ENCODE measurements at places on chromosomes 7 and 10.
A peak's percentile ranks its signal among the peaks of the same experiment; 100 is the strongest.

DNA sequence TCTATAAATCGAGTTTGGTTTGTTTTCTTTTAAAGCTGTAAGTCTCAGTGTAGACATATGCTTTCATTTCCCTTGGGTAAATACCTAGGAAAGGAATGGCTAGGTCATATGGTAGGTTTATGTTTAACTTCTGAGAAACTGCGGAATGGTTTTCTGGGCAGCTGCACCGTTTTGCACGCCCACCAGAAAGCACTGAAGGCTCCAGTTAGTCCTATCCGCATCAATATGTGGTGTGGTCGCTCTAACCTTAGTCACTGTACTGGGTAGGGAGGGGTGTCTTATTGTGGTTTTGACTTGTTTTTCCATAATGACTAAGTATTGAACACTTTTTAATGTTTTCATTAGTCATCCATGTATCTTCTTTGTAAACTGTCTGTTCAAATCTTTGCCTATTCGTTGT lies 279.5 kb upstream of the AKR1E2 start:
- peak; percentile 12 for DNase-seq

GRCh38 chr10:132981173-132981555 lies 38.8 kb upstream of the CFAP46 start:
- no peak for DNase-seq

DNA sequence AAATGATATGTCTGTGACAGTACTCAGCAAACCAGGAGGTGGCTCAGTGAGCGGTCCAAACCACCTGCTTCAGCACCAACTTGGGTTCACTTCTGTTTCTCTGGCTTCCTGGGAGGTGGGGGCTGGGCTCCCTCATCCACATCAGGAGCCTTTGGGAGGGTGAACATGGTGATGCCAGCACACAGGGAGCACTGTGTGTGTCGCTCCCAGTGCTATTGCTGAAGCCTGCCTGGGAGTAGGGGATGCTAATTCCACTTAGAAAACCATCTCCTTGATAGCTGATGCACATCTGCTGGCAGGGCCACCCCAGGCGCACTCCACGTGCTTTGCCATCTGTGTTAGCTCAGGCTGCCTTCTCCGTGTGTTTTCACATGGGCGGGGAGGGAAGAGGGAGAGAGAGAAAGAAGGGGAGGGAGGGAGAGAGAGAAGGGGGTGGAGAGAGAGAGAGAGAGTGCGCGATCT lies 58.0 kb downstream of the RAMP3 start:
- DNase-seq = no peak

- DNase-seq = no peak
Measured at GRCh38 chr7:79723833-79724618, 270.6 kb upstream of the MAGI2 start.

DNA sequence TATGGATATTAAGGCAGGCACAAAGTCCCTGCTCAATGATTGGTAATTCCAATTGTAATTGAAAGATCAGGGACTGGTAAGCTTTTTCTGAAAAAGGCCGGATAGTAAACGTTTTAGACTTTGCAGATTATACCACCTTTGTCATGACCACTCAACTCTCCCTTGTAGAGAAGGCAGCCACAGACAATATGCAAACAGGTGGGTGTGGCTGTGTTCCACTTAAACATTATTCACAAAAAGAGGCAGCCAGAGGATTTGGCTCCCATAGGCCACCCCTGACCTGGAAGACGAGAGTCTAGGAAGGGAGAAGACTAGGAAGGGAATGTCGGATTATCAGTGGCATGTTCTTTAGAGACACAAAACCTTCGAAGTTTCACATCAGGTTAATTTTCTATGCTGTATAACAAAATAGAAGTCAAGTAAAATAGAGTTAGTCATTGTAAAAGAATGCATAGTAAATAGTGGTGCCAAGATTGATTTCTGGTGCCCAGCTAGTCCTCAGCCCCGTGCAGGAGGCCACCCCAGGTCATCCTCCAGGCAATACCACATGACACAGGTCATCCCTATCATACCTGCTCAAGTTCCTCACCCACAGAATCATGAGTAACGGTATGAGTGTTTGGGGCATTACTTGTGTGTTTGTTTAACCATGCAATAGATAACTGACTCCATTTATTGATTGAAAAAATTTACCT lies 193.8 kb downstream of the PLPP4 start:
- no peak for DNase-seq

- no peak for DNase-seq
Measured at GRCh38 chr7:13945670-13946069, 43.8 kb downstream of the ETV1 start.

DNA sequence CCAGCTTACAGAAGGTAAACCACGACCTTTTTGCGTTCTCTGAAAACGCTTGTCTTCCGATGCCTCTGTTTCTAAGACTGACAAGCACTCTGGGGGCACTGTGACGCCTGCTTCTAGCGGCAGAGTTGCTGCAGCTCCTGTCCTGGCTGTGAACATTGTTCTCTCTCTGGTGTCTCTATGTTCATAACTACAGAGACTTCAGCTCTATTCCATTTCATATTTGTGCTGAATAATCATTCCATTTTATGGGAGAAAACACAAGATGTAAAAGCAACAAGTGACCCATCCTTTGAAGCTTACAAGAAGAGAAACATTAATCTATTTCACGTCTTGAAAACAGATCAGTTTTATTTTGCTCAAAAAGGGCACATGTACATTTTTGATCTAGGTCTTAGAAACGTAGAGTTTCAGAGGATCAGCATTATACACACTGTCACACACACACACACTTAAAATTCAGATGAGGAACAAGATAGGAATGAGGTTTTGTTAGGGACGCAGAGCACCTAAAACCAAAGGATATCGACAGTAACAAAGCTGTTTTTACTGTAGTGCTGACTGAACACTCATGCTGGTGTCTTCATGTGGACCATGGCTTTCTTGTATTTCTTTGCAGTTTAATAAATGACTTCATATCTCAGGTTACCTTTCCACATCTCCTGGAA lies 3.0 kb downstream of the IKZF1 start:
- DNase-seq = peak; percentile 62

GRCh38 chr10:129962872-129963640 lies 1.0 kb downstream of the EBF3 start:
- DNase-seq = peak; percentile 84

DNA sequence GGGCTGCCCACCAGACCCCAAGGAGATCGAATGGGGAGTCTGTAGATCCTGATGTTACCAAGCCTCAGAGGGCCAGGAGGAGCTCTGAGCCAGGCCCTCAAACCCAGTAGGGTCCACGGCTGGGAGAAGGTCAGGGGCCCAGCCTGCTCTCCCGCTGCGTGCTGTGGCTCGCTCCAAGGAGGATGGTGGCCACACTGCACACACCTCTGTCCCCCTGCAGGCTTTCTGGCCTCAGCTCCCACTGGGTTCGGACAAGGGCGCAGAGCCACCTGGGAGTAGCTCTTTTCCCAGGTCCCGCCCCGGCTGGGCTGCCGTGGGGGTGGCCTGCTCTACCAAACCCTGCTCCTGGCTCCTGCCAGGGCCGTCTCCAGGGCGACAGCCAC lies 175.8 kb downstream of the ZNF248 start:
- no peak for DNase-seq

DNA sequence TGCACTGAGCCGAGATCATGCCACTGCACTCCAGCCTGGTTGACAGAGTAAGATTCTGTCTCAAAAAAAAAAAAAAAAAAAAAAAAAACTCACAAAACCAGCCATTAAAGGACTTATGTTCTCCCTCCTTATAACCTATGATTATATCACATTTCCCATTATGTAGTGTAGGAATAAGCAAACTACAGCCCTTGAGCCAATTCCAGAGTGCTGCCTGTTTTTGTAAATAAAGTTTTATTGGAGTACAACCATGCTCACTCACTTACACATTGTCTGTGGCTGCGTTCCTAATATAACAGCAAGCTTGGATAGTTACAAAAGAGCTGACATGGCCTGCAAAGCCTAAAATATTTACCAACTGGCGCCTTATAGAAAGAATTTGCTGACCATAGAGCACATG lies 72.7 kb upstream of the ARID5B start:
- no peak for DNase-seq

- no peak for DNase-seq
Measured at GRCh38 chr7:2761131-2761624, 73.2 kb downstream of the AMZ1 start.

DNA sequence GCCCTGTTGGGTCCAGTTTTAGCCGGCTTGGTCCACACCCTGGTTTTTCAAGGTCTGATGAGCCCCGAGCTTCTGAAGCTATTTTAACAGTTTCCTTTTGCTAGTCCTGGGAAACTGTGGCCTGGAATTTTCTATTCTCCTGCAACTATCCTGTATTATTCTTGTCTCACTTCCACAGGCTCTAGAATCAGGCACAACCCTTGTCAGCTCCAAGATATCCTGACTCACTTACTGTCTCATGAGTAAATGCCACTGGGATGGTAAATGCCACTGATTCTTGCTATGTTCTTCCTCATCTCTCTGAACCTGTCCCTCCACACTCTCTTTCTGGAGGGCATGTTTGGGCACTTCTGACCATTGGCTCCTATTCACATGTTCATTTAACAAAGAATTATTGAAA lies 611.5 kb upstream of the IGFBP3 start:
- no peak for DNase-seq

DNA sequence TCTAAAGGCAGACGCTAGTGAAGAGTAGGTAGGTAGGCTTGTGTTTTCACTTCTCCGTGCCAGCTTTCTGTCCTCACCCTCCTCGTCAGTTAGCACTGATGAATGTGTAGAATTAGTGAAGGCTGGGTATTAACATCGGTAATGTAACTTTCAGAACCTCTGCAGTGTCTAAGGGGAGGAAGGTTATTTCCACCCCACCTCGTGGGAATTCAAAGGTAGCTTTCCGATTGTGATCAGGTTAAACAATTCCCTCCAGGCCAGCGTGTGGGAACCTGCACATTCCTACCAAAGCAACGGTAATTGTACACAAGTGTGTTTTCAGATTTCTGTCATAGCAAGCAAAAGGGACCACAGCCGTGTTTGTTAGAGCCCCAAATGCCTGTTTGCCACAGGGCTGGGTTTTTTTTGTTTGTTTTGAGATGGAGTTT lies 405.0 kb upstream of the GALNT17 start:
- DNase-seq = no peak

DNA sequence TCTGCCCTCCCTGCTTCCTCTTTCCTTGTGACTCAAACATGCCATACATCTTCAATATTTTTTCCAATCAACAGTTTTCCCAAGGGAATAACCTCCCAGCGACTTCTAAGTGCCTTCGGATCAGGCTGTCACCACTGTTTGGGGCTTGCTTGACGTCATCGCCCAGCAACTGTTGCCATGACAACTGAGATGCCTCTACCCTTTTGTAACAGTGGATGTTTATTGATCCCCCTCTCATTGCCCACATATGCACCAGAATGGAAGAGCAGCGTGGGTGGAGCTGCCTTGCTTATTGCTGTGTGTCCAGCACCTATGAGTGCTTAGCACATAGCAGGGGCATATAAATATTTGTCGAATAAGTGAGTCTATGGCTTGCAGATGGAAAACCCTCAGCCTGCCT lies 14.4 kb downstream of the FFAR4 start:
- DNase-seq = no peak

GRCh38 chr10:118624747-118625146 lies 29.3 kb upstream of the PRLHR start:
- DNase-seq = no peak

GRCh38 chr10:31070691-31071090 lies 39.0 kb upstream of the ZNF438 start:
- peak; percentile 21 for DNase-seq

DNA sequence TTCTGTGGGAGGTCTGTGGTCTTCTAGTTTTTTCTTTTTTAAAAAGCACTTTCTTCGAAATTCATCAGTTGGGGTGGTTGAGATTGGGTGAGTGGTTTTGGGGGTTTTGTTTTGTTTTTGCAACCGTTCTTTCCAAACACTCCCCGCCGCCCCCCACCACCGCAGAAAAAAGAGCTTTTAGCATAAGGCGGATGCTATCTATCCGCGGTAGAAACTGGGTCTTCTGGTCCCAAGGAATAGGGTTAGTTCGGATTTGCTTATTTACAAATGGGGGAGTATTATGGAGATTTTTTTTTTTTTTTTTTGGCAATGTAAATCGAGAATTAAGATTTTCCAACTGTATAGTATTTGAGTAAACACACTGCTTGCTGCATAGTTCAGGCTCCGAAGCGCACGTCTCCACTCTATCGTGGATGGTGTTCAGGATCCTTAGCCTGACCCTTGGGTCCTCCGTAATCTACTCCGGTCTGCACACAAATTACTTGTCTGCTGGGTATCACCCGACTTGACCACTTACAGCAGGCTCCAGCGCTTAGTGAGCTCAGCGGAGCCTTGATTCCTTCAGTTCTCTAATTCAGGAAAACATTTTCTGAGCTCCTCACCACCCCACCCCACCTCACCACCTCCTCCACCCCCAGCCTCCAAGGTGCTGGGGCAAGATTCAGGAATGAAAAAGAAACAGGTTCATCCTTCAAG lies 757 bp upstream of the NRCAM start:
- DNase-seq = no peak

GRCh38 chr7:66713687-66714086 lies 26.8 kb upstream of the RABGEF1 start:
- DNase-seq = no peak

- no peak for DNase-seq
Measured at GRCh38 chr10:118573512-118573911, 21.9 kb downstream of the PRLHR start.

- no peak for DNase-seq
Measured at GRCh38 chr10:47182934-47183703, 116.9 kb upstream of the GDF10 start.

GRCh38 chr10:73859428-73859783 lies 14.9 kb downstream of the CAMK2G start:
- DNase-seq = no peak

- DNase-seq = no peak
Measured at GRCh38 chr10:103609231-103610082, 116.0 kb downstream of the NEURL1 start.

- no peak for DNase-seq
Measured at GRCh38 chr10:132413226-132414205, 16.5 kb downstream of the PWWP2B start.

- peak; percentile 53 for DNase-seq
Measured at GRCh38 chr10:8052341-8052955, 2.0 kb upstream of the GATA3 start.

GRCh38 chr10:92644921-92645320 lies 44.8 kb upstream of the HHEX start:
- no peak for DNase-seq

DNA sequence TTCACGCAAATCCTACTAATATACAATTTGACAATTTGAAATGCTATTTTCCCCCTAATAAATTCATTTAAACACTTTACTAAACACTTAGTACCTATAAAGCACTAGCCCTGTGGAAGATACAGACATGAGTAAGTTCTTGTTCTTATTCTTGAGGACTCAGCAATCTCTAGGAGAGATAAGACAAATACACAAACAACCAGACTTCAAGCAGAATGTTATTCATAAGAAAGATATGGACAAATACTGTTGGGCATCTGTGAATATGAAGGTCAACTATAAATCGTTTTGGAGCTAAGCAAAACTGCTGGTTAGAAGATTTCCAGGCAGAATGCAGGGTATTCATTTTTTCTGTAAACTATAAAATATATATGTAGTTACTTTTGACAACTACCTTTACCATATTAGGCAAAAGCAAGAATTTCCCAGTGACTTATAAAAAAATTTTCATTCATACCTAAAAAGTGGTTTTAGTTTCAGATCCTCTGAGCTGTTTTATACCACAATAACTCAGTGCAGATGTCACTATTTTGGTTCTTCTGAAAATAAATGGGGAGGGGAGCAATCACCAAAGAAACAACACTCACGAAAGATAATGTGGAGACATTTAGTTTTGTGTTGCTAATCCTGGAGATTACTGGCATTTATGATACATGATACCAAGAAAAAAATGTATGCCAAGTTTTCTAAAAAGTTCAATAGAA lies 3.8 kb downstream of the VPS41 start:
- no peak for DNase-seq

GRCh38 chr7:154682003-154682402 lies 320.9 kb downstream of the PAXIP1 start:
- no peak for DNase-seq
